ENCODE measurements at places on chromosomes 3 and 15.

DNA sequence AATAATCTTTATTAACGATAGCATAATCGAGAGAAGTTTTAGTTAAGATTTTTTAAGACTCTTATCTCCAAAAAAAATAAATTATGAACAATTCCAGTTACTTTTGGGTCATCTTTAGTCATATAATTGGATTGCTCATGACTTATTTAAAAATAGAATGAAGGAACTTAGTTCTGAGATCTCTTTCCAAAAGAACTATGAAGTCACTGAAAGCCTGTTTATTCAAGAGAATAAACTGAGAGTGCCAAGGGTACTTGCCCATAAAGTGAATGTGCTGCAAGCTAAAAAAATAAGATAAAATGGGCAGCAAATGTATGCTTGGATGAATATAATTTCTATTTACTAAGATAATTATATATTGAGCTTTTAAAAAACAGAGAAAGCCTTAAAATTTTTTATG lies 176.5 kb upstream of the PLSCR5 start:
- no peak for DNase-seq

- no peak for DNase-seq
Measured at GRCh38 chr15:96264801-96265515, 65.5 kb upstream of the NR2F2 start.

GRCh38 chr15:91127236-91127955 lies 27.3 kb downstream of the SV2B start:
- no peak for DNase-seq

DNA sequence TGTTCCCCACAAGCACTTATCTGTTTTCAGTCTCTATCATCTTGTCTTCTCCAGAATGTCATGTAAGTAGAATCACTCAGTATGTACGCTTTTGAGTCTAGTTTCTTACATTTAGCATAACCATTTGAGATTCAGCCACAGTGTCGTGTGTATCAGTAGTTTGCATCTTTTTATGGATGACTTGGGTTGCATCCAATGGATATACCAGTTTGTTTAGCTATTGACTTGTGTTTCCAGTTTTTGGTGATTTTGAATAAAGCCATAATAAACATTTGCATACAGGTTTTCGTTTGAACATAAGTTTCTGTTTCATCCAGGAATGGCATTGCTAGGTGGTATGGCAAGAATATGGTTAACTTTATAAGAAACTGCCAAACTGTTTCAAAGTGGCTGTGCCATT lies 12.1 kb downstream of the GRIP2 start:
- no peak for DNase-seq

GRCh38 chr3:192844836-192845525 lies 72.7 kb downstream of the MB21D2 start:
- DNase-seq, result no peak

DNA sequence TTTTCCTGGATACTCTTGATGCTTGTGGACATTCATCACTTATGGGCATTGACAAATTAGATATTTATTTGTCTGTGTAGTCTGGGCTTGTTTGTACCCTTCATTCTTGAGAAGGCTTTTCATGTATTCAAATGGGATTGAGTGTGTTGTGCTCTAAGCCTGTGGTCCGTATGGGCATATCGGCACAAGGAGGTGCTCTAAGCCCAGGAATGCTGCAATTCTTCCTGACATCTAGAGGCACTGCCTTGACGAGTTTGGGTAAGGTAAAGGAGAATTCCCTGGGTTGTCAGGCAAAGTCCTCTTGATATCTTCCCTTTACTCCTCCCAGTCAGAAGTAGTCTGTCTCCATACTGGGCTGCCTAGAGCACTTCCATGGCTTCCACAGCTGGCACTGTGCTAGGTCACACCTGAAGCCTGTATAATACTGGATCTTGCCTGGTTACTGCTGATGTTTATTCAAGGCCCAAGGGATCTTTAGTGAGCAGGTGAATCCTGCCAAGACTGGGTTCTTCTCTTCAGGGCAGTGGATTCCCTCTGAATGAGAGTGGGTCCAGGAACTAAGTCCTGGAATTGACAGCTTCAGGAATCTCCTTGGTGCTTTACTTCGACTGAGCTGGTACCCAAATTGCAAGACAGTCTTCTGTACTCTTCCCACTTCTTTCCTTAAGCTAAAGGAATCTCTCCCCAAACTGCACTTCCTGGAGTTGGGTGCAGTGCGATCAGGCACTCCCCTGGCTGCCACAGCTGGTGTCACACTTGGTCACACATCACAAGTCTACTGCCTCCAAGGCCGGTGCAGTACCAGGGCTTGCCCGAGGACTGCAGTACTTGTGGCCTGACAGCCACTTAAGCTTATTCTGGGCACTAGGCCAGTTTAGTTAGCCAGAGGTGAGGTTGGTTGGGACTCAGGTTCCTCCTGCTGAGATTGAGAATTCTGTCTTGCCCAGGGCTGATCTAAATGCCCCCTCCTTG lies 46.0 kb downstream of the GALK2 start:
- DNase-seq, result no peak

GRCh38 chr3:193938613-193939012 lies 197.3 kb upstream of the HES1 start:
- DNase-seq, result no peak

- DNase-seq, result no peak
Measured at GRCh38 chr3:154430014-154430413, at the start of gene GPR149. Gene GPR149 (minus strand): TSS chr3:154430190. CDS start chr3:154429615, 575 bp downstream.

DNA sequence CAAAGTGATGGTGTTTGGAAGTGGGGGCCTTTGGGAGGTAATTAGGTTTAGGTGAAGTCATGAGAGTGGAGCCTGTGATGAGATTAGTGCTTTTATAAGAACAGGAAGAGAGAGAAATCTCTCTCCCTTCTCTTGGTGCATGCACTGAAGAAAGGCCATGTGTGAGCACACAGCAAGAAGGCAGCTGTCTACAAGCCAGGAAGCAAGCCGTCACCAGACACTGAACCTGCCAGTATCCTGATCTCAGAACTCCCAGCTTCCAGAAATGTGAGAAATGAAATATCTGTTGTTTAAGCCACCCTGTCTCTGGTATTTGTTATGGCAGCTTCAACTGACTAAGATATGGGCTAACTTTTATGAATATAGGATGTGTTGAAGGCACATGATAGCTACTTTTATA lies 72.6 kb downstream of the REC114 start:
- DNase-seq, result no peak

GRCh38 chr3:79994397-79994796 lies 226.6 kb upstream of the ROBO1 start:
- DNase-seq, result no peak

DNA sequence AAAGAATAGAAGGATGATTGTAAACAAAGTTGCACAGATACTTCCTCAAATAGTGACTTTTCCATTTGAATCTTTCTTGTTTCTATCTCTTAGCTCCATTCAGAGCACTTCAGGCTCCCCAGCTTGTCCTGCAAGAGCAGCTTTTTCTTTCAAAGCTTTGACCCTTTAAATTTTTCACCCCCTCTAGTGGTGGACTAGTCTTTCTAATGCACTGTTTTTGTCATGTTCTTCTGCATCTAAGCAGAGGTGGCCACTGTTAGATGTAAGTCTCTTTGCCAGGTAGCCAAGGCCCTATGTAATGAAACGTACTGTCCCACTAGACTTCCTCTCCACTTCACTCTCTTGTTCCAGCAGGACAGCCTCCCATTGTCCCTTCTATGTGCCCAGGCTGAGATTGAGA lies 74.0 kb upstream of the MANF start:
- DNase-seq, result no peak

DNA sequence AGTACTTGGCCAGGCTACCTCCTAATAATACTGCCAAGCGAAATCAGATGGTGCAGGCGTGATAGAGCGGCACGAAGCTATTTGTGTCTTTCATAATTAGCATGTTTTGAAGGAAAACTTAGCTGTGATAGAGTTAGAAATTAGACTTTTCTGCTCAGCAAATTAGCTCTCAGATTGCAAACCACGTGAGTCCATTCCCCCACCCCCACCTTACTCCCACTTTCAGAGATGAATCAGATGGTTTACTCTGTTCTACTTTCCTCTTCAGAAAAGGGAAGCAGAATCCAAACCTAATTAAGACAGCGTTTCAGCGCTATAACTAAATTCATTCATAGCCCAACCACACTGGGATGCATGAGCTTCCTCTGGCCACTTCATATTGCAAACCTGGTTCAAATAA lies 214.6 kb downstream of the SLCO3A1 start:
- DNase-seq, result no peak

DNA sequence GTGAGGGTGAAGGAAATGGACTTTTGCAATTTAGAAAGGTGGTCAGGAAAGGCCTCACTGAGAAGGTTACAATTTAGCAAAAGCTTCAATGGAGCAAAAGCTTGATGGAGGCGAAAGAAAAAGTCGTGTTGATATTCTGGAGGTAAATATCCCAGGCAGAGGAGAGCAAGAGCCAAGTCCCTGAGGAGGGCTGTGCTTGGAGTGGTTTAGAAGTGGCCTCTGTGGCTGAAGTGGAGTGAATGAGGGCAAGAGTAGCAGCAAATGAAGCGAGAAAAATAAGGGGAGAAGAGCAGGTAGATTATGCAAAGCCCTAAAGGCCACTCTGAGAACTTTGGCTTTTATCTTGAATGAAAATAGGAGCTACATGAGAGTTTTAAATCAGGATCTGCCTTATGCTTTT lies 54.1 kb downstream of the GUCA1C start:
- DNase-seq, result no peak

DNA sequence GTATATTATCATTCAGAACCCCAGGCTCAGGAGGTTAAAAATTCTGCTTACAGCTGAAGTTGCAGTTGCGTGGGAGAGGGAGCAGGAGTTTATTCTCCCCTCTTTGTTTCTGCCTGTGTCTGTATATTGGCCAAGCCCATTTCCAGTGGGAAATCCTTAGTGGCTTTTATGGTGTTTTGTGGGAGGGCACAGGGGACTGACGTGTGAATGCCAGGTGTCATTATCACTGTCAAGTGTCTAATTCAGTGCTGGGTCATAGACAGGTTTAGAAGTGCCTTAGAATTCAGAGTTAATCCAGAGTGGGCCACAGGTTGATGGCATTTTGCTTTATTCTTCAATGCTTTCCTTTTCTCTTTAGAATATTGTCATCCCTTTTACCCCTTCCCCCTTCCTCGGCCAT lies 33.4 kb downstream of the SLCO3A1 start:
- DNase-seq, result no peak

DNA sequence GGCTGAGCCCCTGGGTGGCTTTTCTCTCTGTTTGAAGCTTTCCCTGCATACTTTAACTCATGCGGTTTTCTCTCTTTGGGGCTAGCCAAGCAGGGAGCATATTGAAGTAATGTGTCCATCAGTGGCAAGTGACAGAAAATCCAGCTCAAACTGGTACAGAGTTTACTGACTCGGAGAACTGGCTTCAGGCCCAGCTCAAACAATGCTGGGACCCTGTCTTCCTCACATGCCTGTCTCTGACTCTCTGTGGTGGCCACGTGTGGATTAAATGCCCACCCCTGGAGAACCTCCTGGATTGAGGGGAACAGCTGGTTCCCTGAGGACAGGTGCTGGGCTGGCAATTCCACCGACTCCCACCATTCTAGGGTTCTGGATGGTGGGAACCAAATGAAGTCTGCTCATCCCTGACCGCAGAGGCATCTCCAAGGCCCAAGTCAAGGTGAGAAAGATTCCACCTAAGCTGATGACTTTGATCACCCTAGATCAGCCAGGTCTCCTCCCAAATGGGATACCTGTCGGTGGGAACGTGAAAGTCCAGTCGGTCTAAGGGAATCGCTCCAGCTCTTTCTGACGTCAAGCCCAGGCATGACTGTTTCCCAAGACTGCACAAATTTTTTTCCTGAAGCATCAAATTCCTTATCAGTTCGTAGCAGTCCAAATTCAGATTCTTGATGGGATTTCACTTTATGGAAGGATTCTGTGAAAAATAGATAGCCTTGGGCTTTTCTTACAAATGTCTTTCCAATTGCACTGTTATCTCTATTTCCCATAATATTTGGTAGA lies 16.3 kb upstream of the HDAC11 start:
- DNase-seq, result no peak

DNA sequence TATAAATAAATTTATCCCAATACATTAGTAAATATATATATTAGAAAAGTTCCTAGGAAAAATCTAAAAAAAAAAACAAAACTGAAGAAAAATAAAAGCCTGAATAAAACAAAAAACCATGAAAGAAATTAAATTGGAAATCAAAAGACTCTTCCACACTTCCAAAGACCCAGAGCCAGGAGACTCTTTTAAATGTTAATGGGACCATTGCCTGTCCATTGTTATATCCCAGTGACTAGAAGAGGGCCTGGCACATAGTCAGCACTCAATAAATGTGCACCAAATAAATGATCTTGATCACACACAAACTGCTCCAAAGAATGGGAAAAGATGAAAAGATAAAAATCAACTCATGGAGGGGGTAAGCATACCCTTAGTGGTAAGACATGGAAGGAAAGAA lies 51.3 kb upstream of the CLDN18 start:
- DNase-seq, result no peak

GRCh38 chr3:39910826-39911464 lies 101.5 kb downstream of the MYRIP start:
- no peak for DNase-seq

DNA sequence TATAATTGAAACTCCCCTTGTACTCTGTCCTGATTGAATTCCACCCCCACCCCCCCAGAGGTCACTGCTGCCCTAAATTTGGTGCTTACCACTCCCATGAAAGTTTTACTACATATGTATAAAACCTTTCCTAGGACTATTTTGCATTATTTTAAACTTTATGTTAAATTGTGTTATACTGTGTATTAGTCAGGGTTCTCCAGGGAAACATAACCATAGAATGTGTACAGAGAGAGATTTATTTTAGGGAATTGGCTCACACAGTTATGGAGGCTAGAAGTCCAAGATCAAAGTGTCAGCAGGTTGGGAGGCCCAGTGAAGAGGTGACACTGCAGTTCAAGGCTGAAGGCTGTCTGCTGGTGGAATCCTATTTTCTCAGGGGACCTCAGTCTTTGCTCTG lies 29.2 kb downstream of the BFSP2 start:
- DNase-seq, result no peak

DNA sequence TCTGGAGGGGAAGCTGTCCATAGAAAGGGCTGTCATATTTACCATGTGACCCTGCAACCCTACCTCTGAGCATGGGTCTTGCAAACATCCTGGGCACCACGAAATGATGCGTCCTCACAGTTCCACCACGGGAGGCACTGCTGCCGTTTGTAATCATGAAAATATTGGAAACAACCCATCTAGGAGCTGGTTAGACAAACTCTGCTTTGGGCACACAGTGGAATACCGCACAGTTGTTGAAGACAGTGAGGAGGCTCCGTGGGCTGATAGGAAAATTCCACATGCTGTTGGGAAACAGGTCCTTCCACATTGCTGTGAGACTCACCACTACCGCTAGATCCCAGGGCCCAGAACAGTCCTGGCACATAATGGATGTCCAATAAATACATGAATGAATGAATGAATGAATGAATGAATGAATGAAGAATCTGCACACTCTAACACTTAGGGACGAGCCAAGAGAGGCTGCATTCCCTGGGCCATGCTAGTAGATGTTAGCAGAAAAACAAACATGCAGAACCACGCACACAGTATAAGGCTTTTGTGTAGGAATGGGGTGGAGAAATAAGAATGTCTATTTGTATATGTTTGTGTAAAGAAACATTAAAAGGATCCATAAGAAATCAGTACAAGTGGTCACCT lies 40.6 kb downstream of the TPRA1 start:
- no peak for DNase-seq

DNA sequence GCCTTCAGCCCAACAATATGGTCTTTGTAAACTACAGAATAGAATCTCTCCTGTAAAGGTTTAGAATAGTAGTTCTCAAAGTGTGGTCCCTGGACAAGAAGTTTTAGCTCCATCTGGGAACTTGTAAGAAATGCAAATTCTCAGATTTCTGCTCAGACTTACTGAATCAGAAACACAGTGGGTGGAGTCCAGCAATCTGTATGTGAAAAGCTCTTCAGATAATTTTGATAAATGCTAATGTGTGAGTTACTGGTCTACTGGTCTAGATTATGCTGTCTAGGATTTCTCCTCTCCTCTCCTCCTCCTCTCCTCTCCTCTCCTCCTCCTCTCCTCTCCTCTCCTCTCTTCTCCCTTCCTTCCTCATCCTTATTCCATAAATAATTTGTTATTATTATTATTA lies 57.5 kb downstream of the RBMS3 start:
- no peak for DNase-seq

Data from right lobe of liver (tissue), 6 donors.